ENCODE measurements at places on chromosomes 2 and 18.
A peak's percentile ranks its signal among the peaks of the same experiment; 100 is the strongest.

DNA sequence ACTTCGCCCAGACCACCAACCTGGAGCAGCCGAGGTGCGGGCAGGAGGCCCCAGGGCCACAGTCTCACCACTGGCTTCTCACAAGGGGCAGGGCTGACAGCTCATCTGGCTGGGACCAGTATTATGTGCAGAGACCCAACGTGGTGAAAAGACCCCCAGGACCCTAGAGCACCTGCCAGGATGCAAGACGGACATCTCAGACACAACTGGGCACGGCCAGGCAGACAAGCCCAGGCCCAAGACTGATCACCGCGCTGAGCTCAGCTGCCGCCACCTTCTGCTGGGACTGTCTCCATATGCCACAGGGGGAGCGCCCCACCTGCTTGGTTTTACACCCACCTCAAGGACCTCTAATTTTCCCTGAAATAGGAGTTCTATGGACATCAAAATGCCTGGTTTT lies 23.2 kb downstream of the HDAC4 start:
- no peak for DNase-seq

GRCh38 chr2:200307724-200308545 lies 1.4 kb downstream of the SPATS2L start:
- peak; percentile 59 for DNase-seq

DNA sequence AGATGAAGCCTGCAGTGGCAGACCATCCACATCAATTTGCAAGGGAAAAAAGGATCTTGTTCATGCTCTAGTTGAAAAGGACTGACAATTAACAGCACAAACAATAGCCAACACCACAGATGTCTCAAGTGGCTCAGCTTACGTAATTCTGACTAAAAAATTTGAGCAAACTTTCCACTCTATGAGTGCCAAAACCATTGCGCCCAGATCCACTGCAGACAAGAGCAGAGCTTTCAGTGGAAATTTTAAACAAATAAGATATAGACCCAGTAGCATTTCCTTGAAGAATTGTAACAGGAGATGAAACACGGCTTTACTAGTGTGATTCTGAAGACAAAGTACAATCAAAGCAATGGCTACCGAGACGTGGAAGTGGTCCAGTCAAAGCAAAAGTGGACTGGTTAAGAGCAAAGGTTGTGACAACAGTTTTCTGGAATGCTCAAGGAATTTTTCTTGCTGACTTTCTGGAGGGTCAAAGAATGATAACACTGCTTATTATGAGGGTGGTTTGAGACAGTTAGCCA lies 12.0 kb upstream of the ZNF396 start:
- DNase-seq = peak; percentile 64

DNA sequence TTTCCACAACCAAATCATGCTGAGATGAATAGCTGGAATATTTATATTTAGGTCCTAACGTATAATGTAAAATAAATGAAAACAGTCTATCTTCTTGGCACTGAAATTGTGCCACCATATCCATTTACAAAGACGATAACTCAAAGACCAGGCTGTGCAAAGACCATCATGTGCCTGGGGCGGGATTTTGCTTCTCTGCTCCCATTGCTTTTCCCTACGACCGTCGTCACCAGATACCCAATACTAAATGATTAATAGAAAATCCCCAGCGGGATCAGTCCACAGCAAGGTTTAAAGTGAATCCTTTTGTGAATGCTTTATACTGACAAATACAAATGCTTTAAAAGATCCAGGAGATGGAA lies 194.3 kb upstream of the ARL4C start:
- DNase-seq = no peak

GRCh38 chr18:30676053-30676480 lies 366.5 kb downstream of the DSC3 start:
- no peak for DNase-seq

DNA sequence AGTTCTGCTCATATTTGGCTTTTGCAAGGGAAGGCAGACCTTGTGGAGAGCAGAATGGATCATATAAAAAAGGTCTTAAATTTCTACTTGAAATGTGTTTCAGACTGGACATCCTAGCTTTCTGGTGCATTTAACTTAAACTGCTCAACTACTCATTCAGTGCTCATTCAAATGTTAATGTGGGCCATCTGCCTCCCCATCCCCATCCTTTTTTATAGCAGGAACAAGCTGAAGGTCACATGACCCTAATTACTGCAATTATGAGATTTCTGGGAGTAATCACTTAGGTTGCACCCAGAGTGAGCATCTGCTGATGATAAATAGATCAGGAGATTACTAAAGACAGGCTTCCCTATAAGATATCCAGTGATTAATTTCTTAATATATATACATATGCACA lies 96.1 kb downstream of the MAP2 start:
- DNase-seq = no peak

DNA sequence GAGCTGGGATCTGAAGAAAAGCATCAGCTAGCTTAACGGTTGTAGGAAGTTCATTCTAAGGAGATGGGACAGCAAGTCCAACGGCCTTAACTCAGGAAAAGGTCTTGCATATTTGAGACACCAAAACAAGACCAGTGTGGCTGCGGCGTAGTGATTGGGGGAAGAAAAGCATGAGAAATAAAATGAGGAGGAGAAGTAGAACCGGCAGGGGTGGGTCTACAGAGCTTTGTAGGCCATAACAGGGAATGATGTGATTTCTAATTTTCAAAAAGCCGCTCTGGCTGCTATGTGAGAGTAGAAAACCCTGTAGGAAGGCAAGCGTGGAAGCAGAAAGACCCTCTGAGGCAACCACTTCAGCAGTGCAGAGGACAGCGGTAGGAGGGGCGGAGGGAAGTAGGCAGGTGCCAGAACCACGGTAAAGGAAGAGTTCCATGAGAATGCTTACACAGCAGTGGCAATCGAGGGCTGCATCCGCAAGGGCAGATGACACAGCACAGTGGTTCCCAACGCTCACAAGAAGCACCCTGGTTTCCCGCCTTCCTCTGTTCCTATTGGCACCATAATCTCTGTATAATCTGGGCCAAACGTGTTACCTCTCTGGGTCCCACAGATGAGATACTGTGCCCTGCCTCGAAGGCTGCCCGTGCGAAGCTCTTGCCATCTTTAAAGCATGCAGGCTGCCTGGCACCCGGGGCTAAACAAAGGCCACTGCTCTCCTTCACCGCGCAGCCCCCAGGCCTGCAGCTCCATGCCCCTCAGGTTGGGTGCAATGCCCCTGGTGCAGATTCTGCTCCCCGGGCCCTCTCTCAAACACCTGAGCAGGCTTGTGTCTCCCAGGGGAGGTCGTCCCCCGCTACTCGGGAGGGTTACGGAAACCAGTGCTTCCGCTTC lies 795 bp downstream of the ANKRD39 start:
- no peak for DNase-seq

- no peak for DNase-seq
Observed at GRCh38 chr18:12991821-12992179, 638 bp downstream of the CEP192 start.

- DNase-seq = no peak
Observed at GRCh38 chr2:172763079-172763478, 27.4 kb downstream of the RAPGEF4 start.

GRCh38 chr2:94875064-94875819 lies 4.0 kb downstream of the TEKT4 start:
- DNase-seq = no peak

GRCh38 chr18:73384246-73384645 lies 516.5 kb upstream of the NETO1 start:
- no peak for DNase-seq

DNA sequence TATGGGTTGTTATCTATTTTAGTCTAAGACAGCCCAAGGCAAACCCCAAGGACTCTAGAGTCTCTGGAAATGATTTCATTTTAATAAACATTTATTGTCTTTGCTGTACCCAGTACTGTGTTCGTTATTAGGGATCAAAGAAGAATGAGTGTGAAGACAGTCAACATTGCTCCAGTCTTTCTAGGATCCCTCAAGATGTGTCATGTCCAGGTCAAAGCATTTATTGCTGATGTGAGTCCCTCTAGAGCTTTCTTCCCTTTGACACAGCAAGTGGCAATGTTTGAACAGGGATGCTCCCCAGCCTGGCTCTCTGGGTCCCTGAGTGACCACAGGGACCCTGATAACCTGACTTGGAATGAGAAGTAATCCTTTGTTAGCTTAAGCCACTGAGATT lies 123.1 kb upstream of the STK17B start:
- DNase-seq = no peak
